Hepatic stellate cell (primary cell): ENCODE measurements at places on chromosomes 16 and 17.

- no peak for DNase-seq
Observed at GRCh38 chr17:48558057-48558830, 13.3 kb upstream of the HOXB2 start.

GRCh38 chr17:40317345-40317873 is 8.4 kb downstream of the RARA start:
- DNase-seq, result peak; percentile 82

- no peak for DNase-seq
Observed at GRCh38 chr17:55453839-55454557, 32.4 kb upstream of the MMD start.

- DNase-seq, result no peak
Observed at GRCh38 chr17:10135539-10136257, 62.7 kb downstream of the GAS7 start.
